Activated CD8-positive, alpha-beta memory T cell treated with anti-CD3 and anti-CD28 coated beads for 48 hours (primary cell): ENCODE measurements at places on chromosomes 3 and 15.

- DNase-seq = no peak
These were observed 1.5 kb downstream of the PTPN9 start for GRCh38 chr15:75577401-75578172.

DNA sequence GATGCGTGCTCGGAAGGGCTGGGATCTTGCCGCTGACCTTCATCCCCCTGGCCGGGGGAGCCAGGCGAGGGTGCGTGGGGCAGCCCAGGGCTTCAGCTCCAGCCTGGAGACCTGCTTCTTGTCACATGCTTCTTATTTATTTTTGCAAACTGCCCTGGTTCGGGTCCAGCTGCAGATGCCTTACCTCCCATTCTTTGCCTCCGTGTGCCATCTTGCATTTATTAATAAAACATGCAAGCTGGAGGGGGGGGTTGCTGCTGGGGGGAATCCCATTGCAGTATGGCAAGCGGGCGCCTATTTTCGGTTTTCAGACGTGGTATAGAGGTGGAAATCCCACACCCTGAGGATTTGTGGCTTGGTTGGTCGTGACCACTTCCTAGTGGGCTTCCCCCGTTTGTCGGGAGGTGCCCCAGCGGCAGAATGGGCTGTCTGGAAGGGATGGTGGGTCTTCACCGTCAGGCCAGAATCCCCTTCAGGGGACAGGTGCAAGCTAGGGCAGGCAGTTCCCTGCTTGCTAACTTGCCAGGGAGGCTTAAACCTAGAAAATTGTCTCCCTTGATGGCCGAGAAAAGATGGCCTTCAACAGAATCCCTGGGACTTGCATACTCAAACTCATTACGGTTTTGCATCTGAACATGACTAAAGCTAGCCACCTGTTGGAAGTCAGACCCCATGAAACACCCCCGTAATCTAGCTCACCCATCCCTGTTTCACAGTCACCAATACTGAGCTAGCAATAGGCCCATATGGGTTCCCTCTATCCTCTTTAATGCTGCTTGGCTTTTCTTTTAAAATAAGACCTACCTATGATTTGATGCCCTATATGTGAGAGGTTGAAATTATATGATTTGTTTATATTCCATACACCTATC is 569 bp downstream of the TMEM266 start:
- no peak for DNase-seq

DNA sequence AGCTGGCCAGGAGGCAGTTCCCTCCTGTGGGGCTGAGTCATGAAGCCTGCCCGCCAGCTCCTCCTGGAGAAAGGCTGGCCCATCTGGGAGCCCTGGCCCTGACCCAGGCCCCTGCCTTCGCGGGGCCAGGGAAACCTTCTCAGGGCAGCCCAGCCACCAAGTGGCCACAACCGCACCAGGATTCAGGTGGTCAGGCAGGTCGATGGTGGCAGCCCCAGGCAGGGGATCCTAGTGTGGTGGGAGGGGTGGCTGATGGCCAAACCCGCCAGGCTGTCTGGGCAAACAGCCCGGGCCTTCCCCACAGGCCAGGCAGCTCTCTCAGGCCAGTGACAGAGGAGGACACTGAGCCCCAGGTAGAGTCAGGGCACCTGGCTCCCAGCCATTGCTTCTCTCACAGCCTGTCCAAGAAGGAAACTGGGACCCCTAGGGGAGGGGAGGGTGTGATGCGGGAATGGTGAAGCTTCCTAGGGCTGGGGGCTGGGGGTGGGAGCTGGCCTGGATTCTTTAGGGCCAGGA is 1.2 kb downstream of the TWF2 start:
- DNase-seq = no peak

GRCh38 chr15:69806287-69806915 is 291.3 kb downstream of the TLE3 start:
- DNase-seq = no peak

DNA sequence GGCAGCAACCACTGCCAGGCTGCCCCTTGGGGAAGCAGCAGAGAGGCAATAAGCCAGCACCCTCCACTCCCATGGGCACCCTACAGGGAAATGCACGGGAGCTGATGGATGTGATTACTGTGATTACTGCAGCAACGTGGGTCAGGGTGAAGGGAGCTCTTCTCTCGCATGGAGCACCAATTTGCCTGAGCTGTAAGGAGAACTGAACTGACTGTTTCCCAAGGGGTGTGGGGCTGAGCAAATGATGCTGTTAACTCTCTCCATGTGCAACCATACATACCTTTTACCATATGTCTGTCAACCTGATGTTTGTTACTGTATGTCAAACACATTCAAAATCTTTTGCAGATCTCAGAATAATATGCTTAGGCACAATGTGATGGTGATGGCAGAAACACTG is 680.6 kb downstream of the SQOR start:
- DNase-seq = no peak

GRCh38 chr3:132987396-132987795 is 50.8 kb upstream of the TMEM108 start:
- DNase-seq = no peak

DNA sequence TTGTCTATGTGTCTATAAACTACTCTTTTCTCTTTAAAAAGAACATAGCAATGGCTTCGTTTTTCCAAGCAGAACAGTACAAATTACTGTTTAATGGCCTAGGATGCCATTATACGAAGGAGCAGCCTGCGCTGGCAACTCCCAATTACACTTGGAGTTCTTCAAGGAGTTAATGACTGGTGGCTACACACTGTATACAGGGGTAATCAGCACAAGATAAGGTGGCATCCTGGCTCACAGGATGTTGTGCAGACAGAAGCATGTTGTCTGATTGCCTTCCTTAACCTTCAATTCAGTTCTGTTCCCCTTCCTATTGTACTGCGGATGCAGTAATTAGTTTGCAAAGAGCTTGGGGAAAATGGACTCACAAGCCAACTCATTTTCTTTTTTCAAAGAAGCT is 250.7 kb upstream of the ROBO2 start:
- no peak for DNase-seq

DNA sequence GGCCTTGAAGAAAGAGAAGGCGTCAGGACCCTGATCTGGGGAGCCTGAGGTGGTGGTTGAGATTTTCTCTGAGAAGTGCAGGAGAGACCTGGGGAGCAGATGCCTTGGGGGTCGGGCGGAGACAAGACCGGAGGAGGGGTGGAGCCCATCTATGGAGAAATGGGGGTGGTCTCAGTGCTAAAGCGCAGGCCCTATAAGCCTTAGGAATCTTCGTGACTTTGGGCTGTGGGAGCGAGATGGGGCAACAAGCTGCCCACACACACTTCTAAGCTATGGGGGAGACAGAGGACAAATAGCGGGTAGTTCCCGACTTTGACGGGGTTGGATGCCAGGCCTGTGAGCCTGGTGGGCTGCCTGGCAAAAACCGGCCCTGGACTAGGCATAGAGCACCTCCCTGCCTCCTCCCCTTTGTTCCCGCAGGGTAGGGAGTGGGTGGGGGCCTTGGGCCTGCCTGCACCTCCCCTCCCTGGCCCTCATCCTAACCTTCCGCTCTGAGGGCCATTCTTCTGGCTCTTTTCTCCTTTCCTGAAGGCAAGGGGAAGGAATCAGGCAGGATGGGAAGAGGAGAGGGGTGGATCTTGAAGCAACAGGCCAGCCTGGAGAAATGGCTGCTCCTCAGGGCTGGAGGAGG is 880 bp downstream of the NISCH start:
- no peak for DNase-seq

- no peak for DNase-seq
These were observed 179.1 kb downstream of the SLC9A9 start for GRCh38 chr3:143668924-143669790.

- no peak for DNase-seq
These were observed 31.8 kb downstream of the MYO5A start for GRCh38 chr15:52496776-52497470.

DNA sequence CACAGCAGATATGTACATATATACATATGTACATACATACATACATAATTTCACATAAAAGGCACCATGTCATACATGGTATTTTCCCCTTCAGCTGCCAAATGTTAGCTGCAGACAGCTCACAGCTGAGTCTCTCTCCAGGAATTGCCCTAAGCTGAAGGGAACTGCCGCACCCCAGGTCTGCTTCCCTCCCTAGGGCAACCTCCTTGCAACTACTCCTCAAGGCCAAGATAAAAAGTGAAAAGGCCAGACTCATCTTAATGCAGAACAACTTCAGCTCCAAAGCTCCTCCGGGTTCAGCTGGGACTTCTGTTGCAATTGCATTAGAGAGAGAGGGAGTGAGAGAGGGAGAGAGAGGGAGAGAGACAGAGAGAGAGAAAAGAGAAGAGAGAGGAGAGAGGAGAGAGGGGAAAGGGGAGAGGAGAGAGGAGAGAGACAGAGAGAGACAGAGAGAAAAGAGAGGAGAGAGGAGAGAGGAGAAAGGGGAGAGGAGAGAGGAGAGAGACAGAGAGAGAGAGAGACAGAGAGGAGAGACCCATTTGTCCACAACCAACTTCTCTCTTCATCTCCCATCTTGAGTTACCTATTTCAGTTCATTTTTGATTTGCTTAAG is 143.4 kb upstream of the HES1 start:
- no peak for DNase-seq

DNA sequence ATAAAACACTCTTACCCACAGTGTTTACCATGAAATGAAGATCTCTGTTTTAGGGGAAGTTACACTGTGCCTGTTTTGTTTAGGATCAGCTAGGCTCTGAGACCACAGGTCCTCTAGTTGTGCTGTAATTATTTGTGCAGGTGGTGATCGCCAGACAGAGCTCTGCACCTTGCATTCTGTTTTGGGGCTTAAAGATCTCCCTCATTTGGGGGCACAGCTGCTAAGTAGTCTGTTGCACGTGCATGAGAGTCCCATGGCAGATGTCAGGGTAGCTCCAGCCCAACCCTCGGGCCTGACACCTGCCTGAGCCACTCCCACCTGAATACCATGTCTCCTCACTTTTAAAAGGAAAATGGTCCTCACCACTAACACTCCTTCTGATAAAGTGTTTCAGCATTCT is 12.4 kb downstream of the C3orf20 start:
- DNase-seq = no peak

- no peak for DNase-seq
These were observed 15.4 kb downstream of the RTP1 start for GRCh38 chr3:187212705-187213104.

- DNase-seq = no peak
These were observed 32.2 kb downstream of the CD276 start for GRCh38 chr15:73716417-73716816.

DNA sequence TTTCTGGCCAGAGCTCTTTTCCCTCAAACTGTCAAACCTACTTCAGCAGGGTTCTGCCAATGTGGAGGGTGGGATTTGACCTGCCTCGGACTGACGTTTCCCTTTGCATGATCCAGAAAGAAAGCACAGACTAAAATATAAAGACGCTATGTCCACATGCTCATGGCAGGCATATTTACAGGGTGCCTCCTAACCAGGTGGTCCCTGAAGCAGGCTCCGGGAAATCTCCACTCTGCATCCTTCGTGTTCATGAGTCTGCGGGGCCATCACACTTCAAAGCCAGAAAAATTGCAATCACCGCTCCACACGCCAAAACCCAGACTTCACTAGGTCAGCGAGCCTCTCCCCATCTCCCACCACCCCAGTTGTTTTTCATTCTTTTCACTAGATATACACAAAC is 143.3 kb upstream of the IGF1R start:
- DNase-seq = no peak

DNA sequence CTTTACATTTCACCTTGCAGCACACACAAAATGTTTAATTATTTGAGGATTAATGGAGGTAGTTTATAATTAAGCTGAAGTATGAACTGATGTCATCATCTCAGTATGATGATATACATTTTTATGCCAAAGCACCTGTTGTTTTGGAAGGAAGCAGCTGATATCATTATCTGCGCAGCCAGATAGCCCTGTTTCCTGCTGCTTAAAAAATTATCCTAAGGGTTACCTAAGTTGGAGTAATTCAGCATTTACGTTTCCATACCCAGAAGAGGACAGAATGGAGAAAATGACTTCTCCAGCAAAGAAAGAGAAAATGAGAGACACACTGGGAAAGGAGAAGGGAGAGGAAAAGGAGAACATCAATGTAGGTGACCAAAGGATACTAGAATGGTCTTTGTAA is 370.3 kb upstream of the PLSCR5 start:
- DNase-seq = no peak

DNA sequence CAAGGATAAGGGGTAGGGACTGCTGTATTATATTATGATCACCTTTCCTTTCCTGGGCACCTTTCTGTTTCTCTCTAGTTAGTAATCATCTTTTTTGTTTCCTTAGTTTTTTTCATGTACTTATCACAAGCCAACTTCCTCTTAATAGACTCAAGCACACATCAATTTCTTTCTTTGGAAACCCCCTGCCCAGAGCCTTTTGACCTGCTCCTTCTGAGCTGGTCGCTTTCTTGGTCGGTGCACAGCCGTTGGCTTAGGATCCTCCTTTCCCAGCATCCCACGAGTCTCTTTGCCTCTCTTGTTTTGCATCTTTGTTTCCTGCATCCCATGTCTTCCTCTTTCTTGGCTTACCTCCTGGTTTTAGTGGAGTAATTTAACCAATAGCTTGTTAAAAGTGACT is 26.9 kb downstream of the GASK1A start:
- no peak for DNase-seq

DNA sequence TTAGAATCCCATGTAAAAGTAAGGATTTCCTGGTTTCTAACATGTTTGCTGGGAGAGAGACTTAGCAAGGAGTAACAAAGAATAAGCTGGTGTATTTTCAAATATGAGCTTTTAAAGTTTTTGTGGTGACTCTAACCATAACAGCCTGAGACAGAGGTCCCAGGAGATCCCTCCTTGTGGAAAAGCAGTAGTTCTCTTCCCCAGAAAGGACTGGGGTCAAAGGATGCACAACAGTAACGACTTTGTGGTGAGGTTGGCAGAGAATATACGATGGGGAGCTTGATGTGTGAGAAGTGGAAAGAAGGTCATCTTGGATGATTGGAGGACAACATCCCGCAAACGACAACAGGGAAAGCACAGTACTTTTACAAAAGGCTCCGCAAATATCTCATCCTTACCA is 38.2 kb downstream of the ABHD5 start:
- no peak for DNase-seq

DNA sequence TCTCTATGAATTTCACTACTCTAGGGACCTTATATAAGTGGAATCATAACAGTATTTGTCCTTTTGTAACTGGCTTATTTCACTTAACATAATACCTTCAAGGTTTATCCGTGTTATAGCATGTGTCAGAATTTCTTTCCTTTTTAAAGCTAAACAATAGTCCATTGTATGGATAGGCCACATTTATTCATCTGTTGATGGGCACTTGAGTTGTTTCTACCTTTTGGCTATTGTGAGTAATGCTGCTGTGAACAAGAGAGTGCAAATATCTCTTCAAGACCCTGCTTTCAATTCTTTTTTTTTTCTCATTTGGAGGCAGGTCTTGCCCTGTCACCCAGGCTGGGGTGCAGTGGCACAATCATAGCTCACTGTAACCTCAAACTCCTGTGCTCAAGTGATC is 56.5 kb downstream of the CHCHD6 start:
- DNase-seq = no peak

GRCh38 chr15:50117431-50118027 is 1.5 kb downstream of the ATP8B4 start:
- DNase-seq = no peak
